ENCODE measurements at places on chromosomes 12 and 14.

- DNase-seq, result no peak
Observed at GRCh38 chr14:56154321-56154720, 36.1 kb downstream of the PELI2 start.

- DNase-seq, result peak; percentile 39
Observed at GRCh38 chr12:124391340-124392261, 96.7 kb downstream of the RFLNA start.

DNA sequence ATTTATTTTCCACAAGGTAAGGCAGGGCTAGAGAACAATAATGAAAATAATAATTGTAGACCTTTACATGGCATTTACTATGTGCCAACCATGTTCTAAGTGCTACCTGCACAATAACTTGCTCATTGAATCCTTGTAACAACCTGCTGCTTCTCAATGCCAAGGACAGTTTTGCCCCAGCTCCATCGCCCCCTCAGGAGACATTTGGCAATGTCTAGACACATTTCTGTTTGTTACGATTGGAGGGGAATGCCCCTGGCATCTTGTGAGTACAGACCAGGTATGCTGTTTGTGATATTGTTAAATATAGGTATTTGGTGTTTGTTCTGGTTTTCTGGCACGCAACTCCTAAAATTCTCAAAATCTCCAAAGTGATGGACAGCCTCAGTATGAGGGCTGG, 8.1 kb upstream of the ATXN2 start:
- no peak for DNase-seq

GRCh38 chr14:25094171-25094907, 44.4 kb upstream of the STXBP6 start:
- no peak for DNase-seq

DNA sequence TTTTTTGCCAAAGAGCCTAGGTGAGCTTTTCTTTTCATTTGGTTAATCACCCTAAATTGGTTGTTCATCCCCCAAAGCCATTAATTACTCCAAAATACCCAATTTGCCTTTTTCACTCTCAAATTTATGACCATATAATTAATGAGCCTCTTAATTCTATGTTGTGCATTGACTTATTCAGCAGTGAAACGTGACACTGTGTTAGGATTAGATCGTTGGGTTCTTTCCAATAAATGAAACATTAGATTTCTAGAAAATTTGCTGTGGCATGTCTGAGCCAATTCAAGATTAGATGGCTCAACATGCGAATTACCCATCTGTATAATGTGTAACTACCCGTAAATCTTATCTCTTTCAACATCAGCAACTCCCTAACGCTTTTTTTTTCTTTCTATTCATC, 273.4 kb downstream of the BMP4 start:
- DNase-seq, result no peak

DNA sequence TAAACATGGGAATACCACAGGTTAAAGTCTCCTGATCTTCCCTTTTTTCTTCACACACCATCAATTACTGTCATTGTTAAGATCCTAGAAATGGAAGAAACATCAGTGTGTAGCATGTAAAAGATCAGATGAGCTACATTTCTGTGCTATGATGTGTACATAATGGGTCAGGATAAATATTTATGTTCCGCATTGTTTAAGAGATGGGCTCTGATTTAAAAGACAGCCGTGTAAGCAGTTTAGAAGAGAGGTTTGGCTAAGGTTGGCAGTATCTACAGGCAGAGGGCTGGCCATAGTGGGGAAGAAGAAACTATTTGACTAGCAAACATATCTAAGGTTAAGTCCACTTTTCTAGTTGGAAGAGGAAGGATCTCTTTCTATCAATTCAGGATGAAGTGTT, 49.4 kb downstream of the LRRC9 start:
- no peak for DNase-seq

GRCh38 chr12:54387114-54387467, 2.6 kb upstream of the ZNF385A start:
- no peak for DNase-seq

- DNase-seq, result no peak
Observed at GRCh38 chr12:58414398-58414871, 473.1 kb downstream of the ATP23 start.

DNA sequence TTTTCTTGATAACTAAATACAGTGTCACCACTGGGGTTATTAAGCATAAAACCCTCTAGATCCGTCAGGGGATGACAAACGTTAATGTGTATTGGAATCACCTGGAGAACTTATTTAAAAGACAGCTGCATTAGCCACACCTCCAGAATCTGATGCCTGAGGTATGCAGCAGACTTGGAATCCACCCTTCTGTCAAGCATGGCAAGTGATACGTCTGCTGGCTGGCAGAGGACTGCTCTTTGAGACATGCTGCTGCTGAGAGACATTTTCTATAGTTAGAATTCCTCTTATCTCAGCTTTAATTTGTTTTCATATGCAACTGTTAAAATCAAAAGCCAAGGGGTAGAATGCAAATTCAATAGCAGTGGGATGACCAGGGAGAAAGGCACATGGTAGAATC, 496.3 kb downstream of the NELL2 start:
- DNase-seq, result no peak

DNA sequence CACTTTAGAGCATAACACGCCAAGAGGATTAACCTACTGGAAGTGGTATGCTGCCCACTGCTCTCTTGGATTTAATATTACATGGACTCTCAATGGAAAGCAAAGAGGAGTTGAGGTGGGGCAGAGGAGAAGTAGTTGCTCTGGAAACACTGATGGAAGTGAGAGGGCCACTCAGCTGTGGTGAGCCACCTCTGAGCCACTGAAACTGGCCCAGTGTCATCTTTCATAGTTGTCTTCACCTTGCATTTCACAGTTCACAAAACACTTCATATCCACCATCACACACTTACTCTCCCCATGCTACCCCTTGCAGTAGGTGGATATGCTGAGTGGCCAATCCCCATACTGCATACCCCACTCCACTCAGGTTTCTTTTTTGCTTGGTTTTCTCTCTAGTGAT, 12.2 kb upstream of the PCED1B start:
- DNase-seq, result no peak

- DNase-seq, result no peak
Observed at GRCh38 chr14:31070431-31070830, 44.3 kb upstream of the STRN3 start.

DNA sequence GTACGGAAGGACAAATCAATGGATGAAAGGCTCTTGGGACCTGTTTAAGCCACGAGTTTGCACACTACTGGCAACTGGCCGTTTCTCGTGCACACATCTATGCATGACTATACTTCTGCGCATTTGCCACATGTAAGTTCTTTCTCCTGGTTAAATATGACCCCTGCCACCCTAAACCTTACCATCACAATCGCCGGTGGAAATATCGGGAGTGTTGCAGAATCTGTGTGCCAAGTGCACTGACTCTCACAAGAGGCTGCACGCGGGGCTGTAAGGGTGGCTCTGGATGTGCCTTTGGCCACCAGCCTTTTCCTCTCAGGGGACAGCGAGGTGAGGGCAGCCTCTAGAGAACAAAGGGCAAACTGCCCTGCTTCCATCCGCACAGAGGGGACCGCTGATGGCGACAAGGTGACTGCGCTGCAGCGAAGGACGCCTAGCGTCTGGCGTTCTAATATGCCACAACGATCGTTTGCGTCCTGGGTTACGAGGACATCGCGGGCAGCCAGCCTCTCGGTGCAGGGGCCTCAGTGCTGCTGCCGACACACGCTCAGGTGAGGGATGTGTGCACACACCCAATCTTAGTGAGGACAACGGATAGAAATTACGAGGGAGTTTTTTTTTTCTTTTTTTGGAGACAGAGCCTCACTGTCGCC, 232.2 kb downstream of the PCNX1 start:
- DNase-seq, result no peak

- no peak for DNase-seq
Observed at GRCh38 chr14:94571950-94572349, 9.3 kb upstream of the SERPINA5 start.

GRCh38 chr14:54267172-54267571, 129.6 kb upstream of the CDKN3 start:
- no peak for DNase-seq

DNA sequence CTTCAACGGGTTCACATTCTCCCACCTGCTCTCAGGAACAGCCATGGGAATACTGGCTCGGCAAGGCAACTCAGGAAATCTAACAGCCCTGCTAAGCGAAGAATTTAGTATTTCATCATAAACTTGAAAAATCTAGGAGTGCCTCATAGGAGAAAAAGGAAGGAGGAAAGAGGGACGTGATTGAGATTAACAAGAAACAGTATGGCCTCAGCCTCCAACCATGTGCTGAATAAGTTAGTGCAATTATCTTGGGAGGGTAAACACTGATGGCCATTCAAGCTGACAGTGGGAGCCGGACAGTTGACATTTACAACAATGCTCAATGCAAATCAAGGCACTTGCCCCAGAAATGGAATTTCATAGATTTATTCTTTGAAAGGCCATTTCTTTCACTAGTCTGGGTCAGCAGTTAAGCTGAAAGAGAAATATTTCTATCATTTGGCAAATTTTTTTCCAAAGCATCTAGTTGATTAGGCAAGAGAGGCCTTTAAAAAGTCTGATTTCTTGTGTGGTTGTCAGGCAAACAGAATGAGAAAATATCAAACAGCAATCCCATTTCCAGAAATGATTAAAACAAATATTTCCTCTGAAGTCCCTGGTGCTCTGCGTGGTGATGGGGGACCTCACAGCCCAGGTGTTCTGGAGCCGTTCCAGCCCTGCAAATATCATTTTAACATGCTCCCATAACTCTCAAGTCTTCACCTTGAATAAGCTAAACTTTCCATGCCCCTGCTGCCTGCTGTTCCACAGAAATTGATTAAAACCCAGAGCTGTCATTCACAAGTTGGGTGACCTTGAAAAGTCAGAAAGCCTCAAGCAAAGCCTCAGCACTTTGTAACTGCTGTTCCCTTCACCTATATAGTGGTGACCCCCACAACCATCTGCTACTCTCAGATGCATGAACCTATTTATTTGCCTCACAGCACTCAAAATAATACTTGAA, 121.6 kb downstream of the PHLDA1 start:
- no peak for DNase-seq

GRCh38 chr12:29582146-29582545, 84.7 kb upstream of the OVCH1 start:
- DNase-seq, result no peak

DNA sequence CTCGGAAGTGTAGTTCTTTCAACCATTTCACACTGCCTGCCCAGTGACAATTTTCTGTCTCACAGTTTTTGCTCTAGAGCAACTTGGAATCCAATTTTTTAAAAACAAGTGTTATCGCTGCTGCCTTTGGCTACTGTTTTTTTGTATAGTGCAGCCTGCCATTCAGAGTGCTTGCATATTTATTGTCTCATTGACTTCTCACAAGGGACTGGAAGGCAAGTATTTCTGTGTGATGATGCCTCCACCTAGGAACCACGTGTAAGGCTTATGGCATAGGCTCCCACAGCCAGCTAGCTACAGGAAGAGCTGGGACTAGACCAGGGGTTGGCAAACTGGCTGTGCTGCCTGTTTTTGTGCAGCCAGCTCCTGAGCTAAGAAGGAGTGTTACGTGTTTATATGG, 903 bp downstream of the PARPBP start:
- no peak for DNase-seq

DNA sequence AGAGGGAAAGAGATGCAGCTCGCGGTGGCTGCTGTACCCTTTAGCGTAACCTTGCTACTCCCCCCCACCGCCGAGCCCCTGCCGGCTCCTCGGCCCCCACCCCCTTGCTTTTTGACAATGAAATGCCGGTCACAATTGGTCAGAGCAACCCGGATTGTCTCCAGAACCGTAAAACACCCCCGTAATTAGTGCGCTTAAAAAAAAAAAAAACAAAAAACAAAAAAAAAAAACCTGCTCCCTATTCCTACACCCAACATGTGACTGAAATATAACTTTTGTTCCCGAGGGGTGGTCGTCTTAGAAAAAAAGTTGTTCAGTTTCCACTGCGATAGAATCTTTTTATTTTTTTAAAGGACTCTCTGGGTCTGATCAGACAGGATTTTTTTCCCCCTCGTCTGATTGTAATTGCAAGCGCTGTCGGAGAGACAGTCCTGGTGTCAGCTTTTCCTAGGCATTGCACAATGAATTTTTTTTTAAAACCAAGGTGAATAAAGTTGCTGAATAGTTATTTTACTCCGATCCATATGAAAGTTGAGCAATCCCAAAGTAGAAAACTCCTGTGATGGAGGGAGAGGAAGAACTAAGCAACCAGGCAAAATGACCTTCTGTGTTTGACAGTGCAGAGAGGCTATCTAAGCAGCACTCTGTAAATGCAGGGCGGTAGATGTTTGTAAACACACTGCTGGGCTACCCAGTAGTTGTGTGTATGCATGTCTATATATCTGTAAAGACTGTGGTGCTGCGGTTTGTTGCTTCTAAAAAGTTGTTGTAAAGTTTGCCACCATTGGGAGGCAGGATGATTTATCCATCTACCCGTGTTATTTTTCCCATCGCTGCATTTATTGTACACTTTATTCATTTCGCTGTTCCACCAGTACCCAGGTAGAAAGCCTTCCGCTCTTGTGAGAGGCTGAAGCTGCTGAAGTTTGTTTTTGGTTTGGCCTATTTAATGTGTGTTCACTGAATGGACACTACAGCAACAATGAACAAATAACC, 1.1 kb downstream of the ETV6 start:
- peak; percentile 22 for DNase-seq

- no peak for DNase-seq
Observed at GRCh38 chr12:29167445-29167844, 18.4 kb downstream of the FAR2 start.

DNA sequence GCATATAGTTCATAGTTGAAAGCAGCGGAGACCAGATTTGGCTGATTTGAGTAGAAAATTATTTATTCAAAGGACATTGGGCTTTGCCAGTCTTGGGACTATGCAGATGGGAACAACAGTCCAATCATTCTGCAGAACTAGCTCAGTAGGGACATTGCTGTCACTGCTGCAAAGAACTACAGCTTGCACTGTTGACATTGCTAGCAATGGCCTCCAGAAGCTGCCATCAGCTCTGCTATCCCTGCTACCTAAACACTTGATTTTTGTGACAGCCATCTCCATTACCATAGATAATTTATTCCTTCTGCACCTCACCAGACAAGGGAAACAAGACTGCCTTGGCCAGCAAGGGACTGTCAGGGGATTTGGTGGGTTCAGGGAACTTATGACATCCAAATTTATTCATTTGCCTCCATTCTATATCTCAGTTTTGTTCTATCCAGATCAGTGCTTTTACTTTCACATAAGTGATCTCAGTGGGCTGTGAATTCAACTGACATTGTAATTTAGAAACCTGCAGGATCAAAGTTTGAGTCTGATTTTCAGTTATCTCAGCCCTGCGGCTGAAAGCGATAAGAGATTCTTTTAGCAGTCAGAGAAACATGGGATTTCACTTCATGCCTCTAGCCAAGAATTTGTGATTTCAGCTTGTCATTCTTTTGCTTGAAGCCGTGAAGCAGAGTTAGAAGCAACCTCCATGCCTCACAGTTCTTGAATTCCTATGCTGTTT, 136.7 kb upstream of the FBXO33 start:
- DNase-seq, result no peak

DNA sequence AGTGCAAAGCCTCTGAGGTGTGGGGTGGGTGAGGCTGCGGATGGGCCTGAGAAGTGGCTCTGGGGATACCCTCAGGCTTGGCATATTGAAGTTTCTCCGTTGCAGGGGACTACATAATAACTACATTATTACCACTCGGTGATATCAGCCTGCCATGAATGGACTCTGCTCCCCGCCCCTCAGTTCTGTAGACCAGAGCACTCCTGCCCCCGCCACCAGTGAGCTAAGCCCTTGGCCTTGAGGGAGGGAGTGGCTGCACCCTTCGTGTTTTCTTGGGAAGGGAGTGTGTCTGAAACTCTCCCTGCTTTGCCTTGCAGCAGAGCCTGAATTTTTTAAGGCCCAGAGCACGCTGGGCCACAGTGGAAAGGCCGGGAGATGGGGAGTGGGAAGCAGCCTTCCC, 1.7 kb downstream of the ORAI1 start:
- peak; percentile 24 for DNase-seq

- DNase-seq, result peak; percentile 58
Observed at GRCh38 chr14:33839193-33840076, 111.4 kb downstream of the EGLN3 start.

All from activated naive CD4-positive, alpha-beta T cell treated with Interleukin-2 at 50 U/mL for 16 hours (primary cell).